Cerebellar cortex (tissue), 1 donor: ENCODE measurements at places on chromosomes 6 and 20.

DNA sequence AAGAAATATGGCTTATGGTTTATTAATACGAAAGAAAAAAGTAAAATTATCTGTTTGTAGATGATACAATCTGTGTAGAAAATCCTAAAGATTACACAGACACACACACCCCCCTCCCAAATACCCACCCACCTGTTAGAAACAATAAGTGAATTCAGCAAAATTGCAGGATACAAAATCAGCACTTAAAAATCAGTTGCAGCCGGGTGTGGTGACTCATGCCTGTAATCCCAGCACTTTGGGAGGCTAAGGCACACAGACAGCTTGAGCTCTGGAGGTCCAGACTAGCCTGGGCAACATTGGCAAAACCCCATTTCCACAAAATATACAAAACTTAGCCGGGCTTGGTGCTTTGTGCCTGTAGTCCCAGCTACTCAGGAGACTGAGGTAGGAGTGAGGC lies 42.3 kb downstream of the NINL start:
- DNase-seq: no peak

- DNase-seq: no peak
Observed at GRCh38 chr6:72246926-72247325, 360.6 kb downstream of the RIMS1 start.

- peak; percentile 13 for DNase-seq
Observed at GRCh38 chr20:24465159-24465558, 4.3 kb upstream of the SYNDIG1 start.

- DNase-seq: no peak
Observed at GRCh38 chr6:16555550-16555949, 205.7 kb downstream of the ATXN1 start.
